ENCODE measurements at places on chromosomes 4 and X.
A peak's percentile ranks its signal among the peaks of the same experiment; 100 is the strongest.

DNA sequence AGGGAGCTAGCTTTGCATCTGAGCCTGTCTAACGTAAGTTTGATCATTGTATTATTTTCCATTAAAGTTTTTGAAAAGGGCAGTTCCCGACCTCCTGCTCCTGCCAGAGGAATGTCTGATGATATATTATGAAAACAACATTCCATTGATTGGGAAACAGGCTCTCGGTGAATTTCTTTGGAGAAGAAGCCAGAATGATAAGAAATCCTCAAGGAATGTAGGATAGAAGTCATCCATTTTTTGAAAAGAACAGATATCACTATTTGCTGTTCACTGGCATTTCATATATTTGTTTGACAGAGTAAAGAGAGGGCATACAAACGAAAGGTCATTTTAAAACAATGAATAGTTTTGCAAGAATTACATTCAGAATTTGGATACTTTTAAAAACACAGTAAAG lies 781.0 kb upstream of the HTR2C start:
- no peak for DNase-seq

DNA sequence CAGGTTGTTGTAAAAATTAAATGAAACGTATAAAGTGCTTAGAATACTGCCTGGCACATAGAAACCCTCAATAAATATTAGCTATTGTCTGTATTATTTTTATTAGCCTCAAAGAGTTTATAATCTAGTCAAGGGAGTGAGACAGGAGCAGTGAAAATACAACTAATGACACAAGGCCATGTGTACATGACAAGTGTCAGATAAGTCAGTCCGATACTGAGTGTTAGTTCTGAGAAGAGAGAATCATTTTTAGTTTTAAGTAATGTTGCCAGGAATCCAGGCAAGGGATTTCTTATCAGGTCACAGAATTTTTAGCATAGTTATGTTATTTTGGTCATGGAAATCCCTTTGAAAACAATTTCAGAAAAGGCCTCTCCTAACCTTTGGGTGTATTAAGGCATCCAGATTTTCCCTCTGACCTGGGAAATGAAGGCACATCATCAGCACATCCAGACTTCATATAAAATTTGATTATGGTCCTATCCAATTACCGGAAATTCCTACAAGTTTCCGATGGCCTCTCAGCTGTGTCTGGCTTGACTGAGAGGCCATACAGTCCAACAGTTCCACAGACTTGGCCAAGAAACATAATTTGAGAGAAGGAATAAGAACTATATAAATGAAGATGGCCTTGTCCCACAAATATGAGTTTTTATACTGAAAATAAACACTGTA lies 35.7 kb downstream of the PPARGC1A start:
- DNase-seq, result no peak

DNA sequence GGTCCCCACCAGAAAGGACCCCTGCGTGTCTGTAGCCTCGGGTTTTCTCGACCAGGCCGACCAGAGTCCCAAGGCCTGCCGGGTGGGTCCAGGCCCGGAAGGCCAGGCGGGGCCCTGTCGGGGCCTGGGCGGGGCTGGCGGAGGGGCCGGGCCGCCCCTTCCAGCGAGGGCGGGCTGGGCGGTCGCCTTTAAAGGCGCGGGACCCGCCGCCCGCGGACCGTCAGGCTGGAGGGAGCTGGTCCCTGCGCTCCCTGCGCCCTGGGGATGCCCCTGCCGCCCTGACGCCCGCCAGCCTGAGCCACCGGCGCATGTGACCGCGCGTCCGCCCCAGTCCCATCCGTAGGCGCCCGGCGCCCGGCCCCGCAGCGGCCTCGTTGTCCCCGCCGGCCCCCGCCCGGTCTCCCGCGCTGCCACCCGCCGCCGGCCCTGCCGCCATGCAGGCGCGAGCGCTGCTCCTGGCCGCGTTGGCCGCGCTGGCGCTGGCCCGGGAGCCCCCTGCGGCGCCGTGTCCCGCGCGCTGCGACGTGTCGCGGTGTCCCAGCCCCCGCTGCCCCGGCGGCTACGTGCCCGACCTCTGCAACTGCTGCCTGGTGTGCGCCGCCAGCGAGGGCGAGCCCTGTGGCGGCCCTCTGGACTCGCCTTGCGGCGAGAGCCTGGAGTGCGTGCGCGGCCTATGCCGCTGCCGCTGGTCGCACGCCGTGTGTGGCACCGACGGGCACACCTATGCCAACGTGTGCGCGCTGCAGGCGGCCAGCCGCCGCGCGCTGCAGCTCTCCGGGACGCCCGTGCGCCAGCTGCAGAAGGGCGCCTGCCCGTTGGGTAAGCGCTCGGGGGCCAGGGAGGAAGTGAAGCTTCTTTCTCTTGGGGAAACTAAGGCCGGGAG lies at the start of gene HTRA3:
Gene HTRA3, plus strand, starts transcription at position 220 of the 883 bp plus-strand sequence. Its CDS starts 215 bp downstream, at position 435.
- DNase-seq, result no peak

DNA sequence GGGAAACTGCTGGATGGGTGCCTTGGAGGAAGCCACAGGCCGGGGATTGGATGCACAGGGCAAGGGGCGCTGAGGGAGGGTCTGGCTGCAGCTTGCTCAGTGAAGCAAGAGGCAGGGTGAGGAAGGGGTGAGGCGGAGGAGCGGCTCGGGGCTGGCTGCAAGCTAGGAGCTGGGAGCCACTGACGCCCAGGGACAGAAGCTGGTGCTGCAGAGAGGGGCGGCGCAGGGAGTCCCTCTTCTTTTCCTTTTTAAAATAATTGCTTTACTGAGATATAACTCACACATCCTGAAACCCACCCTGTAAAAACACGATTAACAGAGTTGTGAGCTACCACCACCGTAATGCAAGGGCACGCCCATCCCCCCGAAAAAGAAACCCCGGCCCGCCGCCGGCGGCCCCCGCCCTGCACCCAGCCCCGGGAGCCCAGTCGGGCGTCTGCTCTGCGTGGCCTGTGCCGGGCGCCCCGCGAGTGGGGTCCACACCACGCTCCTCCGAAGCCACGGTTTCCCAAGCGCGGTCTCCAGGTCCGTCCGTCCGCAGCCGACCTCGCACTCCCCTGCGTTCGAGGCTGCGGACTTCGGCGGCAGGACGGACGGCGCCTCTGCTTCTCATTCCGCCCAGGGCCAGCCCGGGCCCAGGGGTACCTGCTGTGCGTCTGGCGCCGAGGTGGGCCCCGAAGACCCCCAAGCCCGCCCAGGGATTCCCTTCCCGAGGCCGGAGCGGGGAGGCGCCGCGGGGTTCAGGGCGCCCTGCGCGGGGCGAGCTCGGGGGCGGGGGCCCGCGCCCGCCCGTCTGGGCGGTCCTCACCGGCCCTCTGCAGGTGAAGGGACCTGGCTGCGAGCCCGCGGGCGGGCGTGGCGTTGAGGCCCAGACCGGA lies 866 bp upstream of the UVSSA start:
- DNase-seq, result peak; percentile 64

DNA sequence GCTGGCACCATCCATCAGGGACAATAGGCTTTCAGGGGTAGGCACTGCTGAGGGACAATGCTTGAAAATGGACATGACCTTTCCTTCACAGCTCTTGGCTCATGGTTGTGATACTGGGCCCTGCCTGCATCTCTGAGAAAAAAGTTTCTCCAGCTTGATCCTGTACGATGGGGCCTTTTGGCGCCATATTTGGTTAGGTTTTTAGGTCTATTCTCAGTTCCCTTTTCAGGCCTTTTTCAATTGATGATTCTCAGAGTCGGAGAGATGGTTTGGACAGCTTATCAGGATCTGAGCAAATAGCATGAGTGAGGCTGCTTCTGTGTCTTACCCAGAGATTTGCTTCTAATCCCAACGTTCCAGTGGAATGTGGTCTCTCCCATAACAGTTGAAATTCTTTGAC lies 141.6 kb downstream of the ZNF518B start:
- no peak for DNase-seq

- no peak for DNase-seq
These were observed 3.2 kb downstream of the PRDM5 start for GRCh38 chr4:120919358-120919757.

GRCh38 chr4:79893456-79893855 lies 179.6 kb downstream of the ANTXR2 start:
- no peak for DNase-seq

- no peak for DNase-seq
These were observed 60.8 kb upstream of the FHL1 start for GRCh38 chrX:136086521-136086920.

DNA sequence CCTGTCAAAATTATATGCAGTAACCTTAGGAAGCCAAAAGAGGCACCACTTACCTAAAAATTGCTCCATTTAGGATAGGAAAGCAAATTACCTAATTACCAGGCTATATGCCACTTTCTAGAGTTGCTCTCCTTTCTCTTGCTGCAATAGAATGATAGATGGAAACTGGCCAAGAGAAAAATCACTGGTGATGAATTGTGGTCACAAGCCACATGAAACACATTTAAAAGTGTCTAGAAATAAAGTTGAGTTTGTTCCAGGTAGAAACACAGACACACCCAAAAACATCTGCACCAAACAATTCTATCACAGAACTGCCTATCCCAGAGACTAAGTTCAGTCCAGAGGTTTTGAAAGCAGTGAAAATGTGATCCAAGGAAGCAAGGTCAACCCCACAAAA lies 337.7 kb downstream of the PCDH19 start:
- DNase-seq, result no peak

DNA sequence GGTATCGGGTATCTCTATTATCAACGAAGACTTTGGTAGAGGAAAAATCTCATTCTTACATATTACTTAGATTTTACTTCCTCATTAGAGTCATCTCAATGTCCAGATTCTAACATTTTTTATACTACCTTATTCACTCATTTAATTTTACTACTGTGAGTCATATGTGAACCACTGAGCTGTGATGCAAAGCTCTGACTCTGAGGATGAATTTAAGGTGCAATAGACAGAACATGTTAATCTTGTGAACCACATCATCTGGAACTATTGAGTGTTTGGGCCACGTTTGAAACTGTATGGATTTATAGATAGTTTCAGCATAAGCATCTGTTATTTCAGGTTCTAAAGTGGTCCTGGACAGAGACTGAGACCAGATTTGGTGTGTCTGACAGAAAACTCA lies 78.4 kb downstream of the PWWP3B start:
- DNase-seq, result no peak

DNA sequence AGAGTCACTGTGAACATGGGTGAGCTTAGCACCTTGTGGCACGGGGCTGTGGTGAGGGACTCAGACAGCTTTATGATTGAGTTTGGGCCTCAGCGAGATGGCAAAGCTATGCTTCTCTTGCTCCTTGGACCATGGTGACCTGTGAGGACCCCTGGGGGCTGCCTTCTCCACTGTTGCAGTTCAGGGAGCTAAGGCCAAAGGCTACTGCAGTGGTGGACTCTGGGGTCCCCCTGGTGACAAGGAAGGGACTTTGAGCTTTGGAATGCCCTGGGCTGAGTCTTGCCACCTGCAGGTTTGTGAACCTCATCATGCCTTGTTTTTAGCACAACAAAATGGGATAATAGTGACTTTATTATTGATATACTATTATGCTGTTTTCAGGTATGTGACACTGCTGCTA lies 36.5 kb downstream of the TBL1X start:
- DNase-seq, result no peak

DNA sequence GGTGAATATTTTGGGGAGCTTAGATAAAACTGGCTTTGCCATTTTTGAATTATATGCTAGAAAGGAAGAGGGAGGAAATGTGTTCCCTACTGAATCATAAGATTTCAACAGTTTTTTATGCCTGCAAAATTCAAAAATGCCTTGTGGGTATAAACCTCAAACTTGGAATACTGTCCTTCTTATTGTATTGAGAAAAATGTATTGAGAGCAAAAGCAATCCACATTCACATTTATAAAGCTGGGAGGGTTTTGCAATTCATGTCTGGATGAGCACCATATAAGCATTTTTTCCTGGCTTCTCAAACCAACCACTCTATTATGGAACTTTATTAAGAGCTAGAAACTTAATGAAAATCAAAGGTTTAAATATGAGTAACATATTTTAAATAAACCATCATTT lies 289.8 kb downstream of the PCDH7 start:
- no peak for DNase-seq

GRCh38 chrX:38856670-38857265 lies 55.5 kb downstream of the MID1IP1 start:
- no peak for DNase-seq

DNA sequence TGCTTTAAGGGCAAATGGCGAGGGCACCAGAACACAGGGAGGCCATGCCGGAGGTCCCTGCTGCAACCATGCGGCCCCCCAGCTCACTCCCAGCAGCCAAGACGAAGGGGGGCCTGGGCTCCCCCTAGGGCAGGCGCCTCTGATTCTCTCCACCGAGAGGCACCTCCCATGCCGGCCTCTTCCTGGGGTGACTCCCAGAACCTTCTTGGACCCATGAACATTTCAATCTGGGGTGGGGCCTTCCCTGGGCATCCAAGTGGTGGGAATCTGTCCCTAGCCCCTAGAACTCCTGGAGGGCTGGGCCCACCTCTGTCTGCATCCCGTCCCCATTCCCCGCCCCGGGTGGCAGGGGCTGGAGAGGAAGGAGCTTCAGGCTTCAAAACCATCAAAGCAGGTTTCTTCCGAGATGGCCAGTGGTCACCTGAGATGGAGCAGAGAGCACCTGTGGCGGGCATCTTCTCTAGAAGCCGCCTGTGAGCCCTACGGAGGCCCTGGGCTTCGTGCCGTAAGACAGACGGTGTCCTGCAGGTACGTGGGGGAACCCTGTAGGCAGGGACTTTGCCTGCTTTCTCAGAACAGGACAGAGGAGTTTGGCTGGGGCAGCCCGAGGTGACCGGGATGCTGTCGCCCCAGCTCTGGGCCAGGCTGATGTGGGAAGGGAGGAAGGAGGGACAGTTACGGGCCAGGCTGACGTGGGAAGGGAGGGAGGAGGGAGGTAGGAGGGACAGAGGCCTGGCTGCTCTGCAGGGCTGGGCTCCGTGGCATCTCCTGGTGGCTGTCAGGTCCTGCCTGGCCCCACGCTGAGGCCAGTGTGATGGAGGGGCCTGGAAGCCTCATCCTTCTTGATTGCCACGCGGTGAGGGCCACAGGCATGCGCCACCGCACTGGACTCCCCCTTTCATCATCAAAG lies 6.8 kb upstream of the SLC25A6 start:
- DNase-seq, result no peak

DNA sequence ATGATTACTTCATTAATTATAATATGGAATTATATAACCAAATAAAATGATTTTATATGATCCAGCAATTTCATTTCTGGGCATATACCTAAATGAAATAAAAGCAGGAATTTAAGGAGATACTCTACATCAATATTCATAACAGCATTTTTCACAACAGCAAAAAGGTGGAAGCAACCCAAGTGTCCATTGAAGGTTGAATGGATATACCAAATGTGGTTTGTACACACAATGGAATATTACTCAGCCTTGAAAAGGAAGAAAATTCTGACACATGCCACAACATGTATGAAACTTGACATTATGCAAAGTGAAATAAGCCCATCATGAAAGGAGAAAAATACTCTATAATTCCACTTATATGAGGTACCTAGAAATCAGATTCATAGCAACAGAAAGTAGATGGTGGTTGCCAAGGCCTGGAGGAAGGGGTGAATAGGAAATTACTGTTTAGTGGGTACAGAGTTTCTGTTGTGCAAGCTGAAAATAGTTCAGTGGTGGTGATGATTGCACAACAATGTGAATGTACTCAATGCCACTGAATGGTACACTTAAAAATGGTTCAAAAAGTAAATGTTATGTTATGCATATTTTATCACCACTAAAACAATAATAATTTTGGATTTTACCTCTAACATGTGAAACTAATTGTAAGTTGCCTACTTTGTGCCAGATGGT lies 471.5 kb downstream of the SPRY1 start:
- DNase-seq, result no peak

All from CD4-positive, alpha-beta T cell treated with Interleukin-12 subunit alpha and Interleukin-12 subunit beta, for 1 hour (primary cell).